ENCODE measurements at places on chromosomes 16 and 17. TPM values are rescaled to one million over a fixed set of nuclear protein-coding genes. Genes with fewer than 3 reads are reported as not detected.

CEMP1 gene
- not detected for total RNA-seq

COPZ2 gene
- not detected for total RNA-seq

- peaks cover 4% of the 10 kb centered on the region for H3K27me3 ChIP-seq
- no peak for DNase-seq
Measured at GRCh38 chr17:44636562-44636961, 19.7 kb upstream of the MEIOC start.

- no peak overlapping the region for H3K4me3 ChIP-seq
- no peaks in the 10 kb centered on the region for H3K4me1 ChIP-seq
- no peak for DNase-seq
- H3K27ac ChIP-seq, result no peak overlapping the region
- H3K36me3 ChIP-seq, result no peaks in the 10 kb centered on the region
Measured at GRCh38 chr17:1460233-1460632, 4.2 kb upstream of the CRK start.

DNA sequence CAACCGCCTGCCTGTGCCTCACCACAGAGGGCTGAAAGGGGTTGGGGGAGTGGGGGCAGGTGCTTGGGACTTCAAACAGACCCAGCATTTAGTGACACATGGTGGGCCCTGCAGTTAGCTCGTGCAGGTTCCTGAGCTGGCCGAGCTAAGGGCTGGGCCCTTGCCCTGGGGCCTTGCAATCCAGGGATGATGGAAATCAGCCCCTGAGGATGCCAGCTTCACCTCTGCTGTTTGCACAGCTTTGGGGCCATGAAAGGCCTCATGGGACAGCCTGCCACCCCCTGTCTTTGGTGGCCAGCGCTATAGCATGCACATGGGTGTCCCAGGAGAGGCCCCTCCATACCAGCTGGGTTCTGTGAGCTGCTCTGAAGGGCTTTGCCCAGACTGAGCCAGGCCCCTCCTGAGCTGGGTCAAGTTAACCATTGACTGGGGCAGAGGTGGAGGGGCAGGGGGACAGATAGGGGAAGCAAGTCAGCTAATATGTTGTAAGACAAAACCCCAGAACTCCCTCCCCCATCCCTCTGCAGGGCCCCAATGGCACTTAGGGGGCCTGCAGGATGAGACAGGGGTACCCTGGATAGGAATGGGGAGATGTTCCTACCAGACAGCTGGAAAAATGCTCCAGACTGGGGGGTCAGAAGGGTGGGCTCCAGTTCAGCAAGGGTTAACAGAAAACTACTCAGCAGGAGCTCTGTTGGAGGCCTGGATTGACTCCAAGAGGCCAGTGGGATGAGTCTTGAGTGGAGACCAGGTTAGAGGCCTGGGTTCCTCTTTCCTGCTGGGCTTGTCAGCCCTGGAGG is 692 bp downstream of the PRR15L start:
- H3K4me1 ChIP-seq, result peaks cover 5% of the 10 kb centered on the region
- peaks cover 6% of the 10 kb centered on the region for H3K36me3 ChIP-seq
- no peak for DNase-seq
- peaks cover 1% of the 10 kb centered on the region for H3K27me3 ChIP-seq
- H3K27ac ChIP-seq, result no peak overlapping the region
- no peak overlapping the region for H3K4me3 ChIP-seq

All from glutamatergic neuron (in vitro differentiated cells).